ENCODE measurements at places on chromosomes 2 and 18. TPM values are rescaled to one million over a fixed set of nuclear protein-coding genes. Genes with fewer than 3 reads are reported as not detected.

The COL5A2 gene
- total RNA-seq: 0.32 TPM

The RAX gene
- not detected for total RNA-seq

The PTH2R gene
- 0.14 TPM for total RNA-seq

The DYSF gene
- total RNA-seq: not detected

The MAP3K19 gene
- not detected for total RNA-seq

The BOLL gene
- not detected for total RNA-seq

The GPR75 gene
- 0.71 TPM for total RNA-seq

The ATP6V1C2 gene
- total RNA-seq: not detected

The DQX1 gene
- total RNA-seq: 0.41 TPM

The GALNT5 gene
- total RNA-seq: not detected

The RAPGEF4 gene
- 0.28 TPM for total RNA-seq

Measured in activated CD4-positive, alpha-beta T cell treated with anti-CD3 and anti-CD28 coated beads for 36 hours (primary cell).